ENCODE measurements at places on chromosomes 2 and 18. TPM values are rescaled to one million over a fixed set of nuclear protein-coding genes. Genes with fewer than 3 reads are reported as not detected.

GRCh38 chr2:200099256-200099655, 143.9 kb downstream of the MAIP1 start:
- DNase-seq: no peak

The HNMT gene
- 32.7 TPM for polyA plus RNA-seq

- no peak for DNase-seq
Measured at GRCh38 chr2:225353579-225354085, 45.9 kb upstream of the NYAP2 start.

DNA sequence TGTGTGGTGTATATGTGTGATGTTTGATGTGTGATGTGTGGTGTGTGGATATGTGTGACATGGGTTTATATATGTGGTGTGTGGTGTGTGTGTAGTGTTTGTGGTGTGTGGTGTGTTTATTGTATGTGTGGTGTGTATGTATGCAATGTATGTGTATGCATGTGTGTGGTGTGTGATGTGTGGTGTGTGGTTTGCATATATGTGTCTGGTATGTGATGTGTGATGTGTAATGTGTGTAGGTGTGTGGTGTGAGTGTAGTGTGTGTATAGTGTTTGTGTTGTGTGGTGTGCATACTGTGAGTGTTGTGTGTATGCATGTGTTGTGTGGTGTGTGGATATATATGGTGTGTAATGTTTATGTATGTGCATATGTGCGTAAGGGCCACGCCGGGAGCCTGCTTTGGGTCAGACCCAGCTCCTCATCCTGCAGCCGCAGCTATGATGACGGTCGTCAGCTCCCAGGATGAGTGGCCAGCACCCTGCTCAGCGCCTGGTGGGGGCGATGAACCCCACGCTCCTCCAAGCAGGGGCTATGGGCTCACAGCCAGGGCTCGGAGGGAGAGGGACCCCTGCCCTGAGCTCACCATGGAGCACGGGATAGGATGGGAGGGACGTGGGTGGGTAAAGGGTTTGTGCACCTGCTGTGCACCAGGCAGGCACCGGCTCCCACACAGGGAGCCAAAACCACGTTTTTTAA, 331.3 kb downstream of the EIPR1 start:
- DNase-seq: no peak

DNA sequence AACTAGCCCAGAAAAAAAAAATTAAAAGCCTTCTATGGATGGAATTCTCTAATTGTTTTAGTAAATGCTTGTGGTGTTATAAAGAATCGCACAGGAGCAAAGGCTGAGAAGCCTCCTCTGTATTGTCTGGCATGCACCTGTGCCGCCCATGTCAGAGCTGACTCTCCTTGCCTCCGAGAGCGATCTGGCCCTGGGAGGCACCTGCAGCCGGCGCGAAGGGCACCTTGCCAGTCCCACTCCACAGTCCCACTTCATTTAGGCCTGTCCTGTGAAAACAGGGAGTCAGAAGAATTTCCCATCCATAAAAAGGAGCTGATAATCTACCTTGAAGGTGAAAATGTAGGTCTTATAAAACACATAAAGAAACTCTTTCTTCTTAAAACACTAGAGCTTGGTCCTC, 170.9 kb upstream of the PXDN start:
- DNase-seq: no peak

DNA sequence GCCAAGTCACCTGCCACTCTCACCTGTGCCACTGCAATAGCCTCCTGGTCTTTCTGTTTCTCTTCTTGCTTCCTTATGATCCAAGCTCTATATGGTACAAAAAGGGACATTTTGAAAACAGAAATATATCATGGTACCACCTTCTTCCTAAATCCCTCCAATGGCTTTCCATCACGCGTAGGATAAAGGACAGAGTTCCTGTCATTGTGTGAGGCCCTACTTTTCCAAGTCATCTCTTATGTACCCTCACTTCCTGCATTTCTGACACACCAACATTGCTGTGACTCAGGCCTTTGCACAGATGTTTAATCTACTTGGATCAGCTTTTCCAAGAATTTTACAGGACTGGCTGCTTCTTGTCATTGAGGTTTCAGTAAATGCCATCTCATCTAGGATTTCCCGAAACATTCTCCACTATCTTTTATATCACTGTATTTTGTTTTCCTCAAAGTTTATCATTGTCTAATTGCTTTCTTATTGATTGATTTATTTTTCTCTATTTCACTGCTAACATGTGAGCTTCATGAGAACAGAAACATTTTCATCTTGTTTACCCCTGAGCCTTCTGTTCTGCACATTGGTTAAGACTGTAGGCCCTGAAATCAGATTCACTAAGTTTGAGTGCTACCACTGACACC, 426.1 kb upstream of the FANCL start:
- no peak for DNase-seq

- DNase-seq: no peak
Measured at GRCh38 chr2:241003369-241003768, 5.0 kb downstream of the SNED1 start.

GRCh38 chr2:29061176-29061575, 13.1 kb downstream of the PCARE start:
- DNase-seq: no peak

- DNase-seq: no peak
Measured at GRCh38 chr18:55351241-55351691, 236.7 kb downstream of the TCF4 start.

GRCh38 chr2:239307921-239308613, 92.8 kb downstream of the HDAC4 start:
- DNase-seq: no peak

DNA sequence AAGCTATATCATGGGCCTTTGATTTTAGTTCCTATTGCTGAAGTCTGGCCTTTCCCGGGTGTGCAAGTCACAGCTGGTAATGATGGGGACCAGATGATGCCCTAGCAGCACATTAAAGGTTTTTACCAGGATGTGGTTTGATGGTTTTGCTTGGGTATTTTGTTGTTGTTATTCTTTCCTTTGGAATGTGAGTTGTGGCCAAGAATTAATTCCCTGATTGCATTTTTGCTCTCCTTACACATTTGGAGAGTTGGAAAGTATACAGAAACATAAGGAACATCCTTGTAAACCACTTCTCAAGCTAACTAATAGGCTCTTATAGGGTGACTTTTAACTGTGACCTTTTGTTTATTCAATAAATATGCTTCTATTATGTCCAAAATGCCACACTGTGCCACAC, 154.1 kb upstream of the MMADHC start:
- DNase-seq: no peak

DNA sequence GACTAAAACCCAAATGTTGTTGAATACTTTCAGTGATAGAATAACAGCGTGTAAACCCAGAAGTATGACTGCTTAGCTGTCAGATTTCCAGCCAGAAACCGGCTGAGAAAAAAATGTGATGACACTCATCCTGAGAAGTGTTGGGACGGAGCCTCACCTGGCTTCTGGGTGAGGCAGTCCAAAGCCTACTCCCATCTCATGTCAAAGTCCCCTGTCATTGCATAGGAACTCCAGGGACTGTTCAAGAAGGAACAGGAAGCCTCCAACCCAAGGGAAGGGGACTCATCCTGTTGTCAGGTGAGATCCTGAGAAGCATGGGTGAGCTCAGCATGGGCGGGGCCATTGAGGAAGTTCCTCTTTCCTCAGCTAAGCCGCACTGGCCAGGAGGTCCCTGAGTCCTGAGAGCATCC, 11.3 kb upstream of the CHRNA1 start:
- no peak for DNase-seq

Measured in pancreas (tissue), 10 donors.